ENCODE measurements at places on chromosomes 16 and 17. TPM values are rescaled to one million over a fixed set of nuclear protein-coding genes. Genes with fewer than 3 reads are reported as not detected.

DNA sequence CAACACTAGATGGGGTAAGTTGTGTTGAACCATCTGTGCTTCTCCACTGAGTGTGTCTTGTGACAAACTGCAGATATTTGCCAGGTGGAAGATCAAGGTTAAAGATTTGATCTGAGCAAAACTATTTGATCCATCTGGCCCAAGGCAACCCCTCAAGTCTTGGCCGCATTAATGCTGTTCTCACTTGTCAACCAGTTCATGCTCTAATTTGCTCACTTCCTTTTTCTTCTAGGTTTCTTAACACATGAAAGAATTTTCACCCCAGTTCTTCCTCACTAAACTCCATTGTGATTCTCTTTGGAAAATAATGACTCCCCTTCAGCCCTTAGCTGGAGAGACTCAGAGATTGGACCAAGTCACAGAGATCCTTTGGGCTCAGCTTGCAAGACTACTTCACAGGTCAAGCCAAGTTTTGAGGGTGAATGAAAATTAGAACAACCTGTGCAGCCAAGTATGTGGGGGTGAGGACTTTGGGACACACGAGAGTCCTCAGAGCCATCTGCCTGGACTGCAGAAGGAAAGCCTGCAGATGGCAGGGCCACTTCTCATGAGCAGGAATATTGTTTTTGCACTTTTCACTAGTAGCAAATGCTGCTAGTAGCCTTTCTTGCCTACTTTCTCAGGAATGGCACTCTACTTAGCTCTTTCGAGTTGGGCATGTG is 166.5 kb downstream of the AXIN2 start:
- no peak for DNase-seq

DNA sequence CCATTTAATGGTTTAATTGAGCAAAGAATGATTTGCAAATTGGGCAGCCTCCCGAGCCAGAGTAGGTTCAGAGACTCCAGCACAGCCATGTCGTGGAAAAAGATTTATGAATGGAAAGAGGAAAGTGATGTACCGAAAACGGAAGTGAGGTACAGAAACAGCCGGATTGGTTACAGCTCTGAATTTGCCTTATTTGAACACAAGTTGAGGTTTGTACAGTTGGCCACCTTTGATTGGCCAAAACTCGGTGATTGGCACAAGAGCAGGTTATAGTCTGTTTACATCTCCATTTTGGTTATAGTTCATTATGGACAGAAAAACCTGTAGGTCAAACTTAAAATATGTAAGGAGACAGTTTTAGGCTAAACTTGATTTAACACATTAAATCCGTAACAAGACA is 44.5 kb downstream of the TENT4B start:
- no peak for DNase-seq

OSGIN1 gene
- 3.7 TPM for total RNA-seq

GRCh38 chr17:48562934-48563333 is 15.2 kb downstream of the HOXB4 start:
- no peak for DNase-seq

- no peak for DNase-seq
Measured at GRCh38 chr16:4693956-4694641, 737 bp downstream of the NUDT16L1 start.

- no peak for DNase-seq
Measured at GRCh38 chr16:53876811-53877210, 172.9 kb downstream of the FTO start.

- no peak for DNase-seq
Measured at GRCh38 chr17:76569607-76570279, 15.9 kb downstream of the ST6GALNAC2 start.

GAST gene
- not detected for total RNA-seq

PABPN1L gene
- total RNA-seq = not detected

- no peak for DNase-seq
Measured at GRCh38 chr17:72158895-72159885, 38.4 kb downstream of the SOX9 start.

DNA sequence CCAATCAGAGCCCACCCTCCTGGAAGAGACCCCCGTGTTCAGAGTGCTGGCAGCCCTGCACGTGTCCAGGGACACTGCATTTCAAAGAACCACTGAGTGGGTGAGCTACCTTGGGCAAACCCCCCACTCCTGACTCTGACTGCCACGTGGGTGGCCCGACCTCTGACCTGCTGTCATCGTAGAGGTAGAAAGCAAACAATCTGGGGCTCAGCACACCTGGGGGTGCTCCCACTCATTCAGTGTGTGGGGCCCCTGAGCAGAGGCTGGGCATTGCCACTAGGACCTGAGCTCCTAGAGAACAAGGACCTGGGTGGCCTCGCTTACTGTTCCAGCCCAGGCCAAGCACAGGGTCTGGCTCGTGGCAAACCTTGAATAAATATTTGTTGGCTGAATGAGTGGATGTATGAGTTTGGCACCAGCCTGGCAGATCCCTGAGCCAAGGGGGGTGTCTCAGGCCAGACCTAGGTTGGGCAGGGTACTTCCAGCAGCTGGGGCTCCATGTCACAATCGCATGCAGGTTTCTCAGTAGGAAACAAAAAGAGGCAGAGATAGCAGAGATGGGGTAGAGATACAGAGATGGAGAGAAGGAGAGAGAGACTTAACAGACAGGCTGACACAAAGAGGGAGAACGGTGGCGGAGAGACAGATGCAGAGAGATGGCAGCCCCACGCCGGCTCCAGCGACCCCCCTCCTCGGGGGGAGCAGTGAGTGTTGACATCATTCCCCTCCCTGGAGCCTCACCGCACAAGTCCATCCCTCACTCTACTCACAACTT is 5.4 kb upstream of the DRC7 start:
- DNase-seq = no peak

GRCh38 chr16:12132850-12133440 is 156.4 kb downstream of the SNX29 start:
- DNase-seq = no peak

DNA sequence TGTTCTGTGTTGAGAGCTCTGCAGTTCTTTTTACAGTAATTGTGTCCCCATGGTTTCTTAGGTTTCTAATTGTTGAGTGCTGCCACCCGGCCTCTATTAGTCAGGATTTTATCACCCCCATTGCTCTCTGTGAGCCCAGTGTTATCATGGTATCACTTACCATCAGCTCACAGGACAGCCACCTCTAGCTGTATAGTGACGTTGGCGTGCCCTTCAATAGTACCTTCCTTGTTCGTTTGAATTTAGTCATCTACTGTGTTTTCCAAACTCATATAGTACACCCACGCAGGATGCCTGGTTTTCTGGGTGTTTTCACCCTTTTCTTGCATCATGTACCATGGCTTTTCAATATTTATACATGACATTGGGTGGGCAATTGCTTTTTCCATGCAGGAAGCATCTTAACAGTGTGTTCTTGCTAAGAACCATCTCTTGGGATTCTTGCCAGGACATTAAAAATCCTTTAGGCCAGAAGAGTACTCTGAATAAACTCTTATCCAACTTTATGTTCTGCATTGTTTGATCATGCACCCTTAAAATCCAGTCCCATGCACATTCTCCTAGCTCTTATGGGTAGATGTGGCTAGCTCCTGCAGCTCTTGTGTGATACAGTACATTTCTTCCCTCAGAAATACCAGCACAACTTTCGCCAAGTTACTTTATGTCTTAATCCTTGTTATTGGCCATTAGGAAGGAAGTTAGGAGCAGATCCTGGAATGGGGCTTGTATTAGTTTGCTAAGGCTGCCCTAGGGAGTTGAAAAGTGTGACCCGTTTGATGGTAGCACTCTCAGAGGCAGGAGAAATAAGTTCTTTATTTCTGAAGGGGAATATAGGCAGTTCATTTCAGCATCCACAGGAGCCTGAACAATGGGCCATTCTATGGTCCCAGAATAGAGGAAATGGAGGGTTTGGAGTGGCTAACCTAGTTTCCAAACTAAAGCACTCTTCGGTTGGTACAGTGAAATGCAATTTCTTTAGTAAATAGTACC is 11.3 kb upstream of the ABCA10 start:
- no peak for DNase-seq

DNA sequence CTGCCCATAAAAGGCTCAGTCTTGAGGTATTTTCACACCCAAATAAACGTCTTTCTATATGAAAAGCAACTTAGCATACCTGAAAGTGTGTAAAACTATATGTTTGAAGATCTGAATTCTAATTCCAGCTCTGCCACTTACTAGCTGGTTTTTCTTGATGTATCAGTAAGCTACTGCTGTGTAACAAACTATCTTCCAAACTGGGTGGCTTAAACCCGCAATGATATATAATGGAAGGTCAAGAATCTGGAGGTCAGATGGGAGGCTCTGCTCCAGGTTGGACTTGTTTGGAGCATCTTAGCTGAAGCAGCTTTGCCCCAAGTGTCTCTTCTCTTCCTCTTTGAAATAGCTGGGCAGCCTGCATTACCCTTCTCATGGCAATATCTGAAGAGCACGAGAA is 164.3 kb upstream of the IRX5 start:
- DNase-seq = no peak

GRCh38 chr17:78641243-78641642 is 64.0 kb upstream of the DNAH17 start:
- no peak for DNase-seq

GRIN2C gene
- total RNA-seq = 1.4 TPM

Data from thoracic aorta (tissue), 2 donors.